ENCODE measurements at places on chromosomes 11 and 22.

- no peak for DNase-seq
These were observed 45.0 kb downstream of the CWC15 start for GRCh38 chr11:94928117-94928990.

GRCh38 chr22:36197514-36198146 lies 4.0 kb downstream of the APOL4 start:
- DNase-seq: no peak

- no peak for DNase-seq
These were observed 38.1 kb upstream of the CALCB start for GRCh38 chr11:15035283-15035682.

- no peak for DNase-seq
These were observed 71.5 kb upstream of the RTL6 start for GRCh38 chr22:44569561-44569991.

DNA sequence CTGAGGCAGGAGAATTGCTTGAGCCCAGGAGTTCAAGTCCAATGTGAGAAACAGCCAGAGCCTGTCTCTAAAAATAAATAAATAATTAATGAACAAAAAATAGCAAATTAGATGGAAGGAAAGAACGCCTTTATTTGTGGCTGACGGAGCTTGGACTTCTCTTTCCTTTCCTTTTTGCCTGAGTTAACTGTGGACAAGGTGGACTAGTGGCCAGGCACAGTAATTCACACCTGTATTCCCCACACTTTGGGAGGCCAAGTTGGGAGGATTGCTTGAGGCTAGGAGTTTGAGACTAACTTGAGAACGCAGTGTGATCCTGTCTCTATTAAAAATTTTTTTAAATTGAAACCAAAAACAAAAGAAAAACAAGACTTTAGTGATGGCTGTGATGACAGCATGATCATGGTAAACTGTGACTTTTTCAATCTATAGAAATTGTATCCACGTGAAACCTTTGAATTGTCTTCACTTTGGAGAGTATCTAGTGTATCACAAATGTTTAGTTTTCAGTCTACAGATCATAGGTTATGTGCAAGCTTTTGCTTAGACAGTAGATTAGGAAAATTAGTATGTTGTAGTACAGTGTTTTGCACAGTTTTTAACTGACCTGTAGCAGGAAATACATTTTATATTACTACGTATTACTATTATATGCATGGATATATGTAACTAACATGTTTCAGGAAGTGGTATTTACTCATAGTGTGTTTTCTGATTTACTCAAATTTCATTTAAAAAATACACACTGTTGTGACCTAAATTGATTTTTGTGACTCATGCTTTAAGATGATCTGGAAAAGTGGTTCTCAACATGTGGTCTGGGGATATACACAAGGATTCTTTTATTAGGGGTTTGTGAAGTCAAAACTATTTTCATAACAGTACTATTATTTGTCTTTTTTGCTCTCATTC lies 42.1 kb downstream of the KDM2A start:
- no peak for DNase-seq

All from NCI-H1092 treated with DMSO at 0.1 percent for 48 hours (cell line).